NCI-H1092 (cell line): ENCODE measurements at places on chromosomes 13 and 19.

GRCh38 chr13:84946192-84946591 lies 853.0 kb downstream of the SLITRK6 start:
- no peak for DNase-seq

DNA sequence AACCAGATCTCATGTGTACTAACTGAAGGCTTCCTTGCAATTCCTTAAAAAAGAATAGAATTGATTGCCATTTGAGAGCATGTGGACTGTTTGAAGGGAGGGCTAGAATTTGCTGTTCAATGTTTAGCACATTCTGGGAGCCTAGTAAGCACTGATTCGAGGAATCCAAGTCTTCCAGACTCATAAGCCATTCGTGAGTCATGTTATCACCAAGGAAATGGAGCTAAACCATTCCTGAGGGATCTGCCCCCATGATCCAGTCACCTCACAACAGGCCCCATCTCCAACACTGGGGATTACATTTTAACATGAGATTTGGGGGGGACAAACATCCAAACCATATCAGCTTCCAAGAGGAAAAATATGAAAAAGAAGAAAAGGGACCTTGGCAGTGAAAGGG lies 276.4 kb downstream of the KCNRG start:
- DNase-seq = no peak

- DNase-seq = peak; percentile 73
These were observed 1.1 kb downstream of the IRS2 start for GRCh38 chr13:109785141-109785891.

DNA sequence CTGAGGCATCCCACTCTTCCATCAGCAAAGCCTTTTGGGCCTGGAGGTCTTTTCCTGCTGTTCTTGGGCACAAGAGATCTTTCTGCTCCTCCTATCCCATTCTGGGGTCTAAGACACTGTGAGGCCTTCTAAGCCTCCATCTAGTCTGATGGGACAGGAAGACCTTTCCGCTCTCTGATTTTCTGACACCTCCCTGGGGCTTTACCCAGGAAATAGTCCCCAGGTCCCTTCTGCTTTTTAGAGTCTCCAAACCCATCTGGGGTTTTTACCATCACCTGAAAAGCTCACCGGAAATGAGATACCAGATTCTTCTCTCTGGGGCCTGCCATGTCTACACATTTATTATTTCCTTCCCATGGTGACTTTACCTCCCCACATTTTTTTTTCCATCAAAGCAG lies 21.1 kb downstream of the CLEC17A start:
- DNase-seq = no peak
